Caudate nucleus (tissue), 63 donors: ENCODE measurements at places on chromosomes 1 and 21.

DNA sequence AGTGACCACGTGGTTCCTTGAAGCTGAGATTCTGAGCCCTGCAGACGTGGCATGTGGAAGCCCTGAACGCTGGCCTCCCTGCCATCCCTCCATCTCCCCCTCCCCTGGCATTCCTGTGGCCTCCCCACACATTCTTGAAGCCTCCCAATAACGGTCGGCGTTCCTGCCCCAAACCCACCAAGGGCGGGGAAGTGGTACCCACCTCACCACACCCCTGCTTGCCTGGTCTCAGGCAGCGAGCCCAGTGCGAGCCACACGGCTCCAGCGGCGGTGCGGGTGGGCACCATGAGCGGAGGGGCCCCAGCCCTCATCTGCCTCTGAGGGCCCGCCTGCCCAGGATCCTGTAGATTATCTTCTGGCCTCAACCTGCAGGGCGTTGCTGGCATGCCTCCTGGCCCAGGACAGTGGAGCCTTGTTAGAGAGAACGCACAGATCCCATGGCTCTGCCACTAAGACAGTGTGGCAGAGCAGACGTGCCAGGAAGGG is 20.6 kb upstream of the PRELP start:
- no peak for DNase-seq

DNA sequence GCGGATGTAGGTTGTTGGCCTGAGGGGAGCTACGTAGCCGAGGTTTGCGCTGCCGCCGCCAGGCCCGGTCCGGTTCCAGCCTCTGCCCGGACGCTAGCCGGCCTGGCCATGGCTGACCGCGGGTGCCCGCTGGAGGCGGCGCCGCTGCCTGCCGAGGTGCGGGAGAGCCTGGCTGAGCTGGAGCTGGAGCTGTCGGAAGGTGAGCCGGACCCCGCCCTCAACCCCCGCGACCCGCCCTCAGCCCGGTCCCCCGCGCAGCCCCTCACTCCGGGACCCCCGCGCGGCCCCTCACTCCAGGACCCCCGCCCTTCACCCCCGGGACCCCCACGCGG is 299 bp downstream of the DIP2A start:
- DNase-seq, result no peak

DNA sequence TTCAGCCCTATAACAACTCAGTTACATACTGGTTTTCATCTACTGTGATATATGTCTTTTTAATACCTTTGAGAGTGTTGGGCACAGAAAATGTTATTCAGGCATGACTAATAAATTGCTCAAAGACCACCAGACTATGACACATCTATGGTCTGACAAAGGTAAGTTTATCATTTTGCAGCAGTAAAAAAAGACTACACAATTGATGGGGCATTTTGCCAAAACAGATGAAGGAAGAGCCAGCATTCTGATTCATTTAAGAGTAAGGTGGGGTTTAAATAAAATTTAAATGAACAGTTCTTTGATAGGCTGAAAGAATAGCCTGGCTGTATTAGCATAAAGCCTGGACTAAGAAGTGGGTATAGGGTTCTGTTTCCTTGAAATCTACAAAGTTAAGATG is 8.8 kb upstream of the RNPC3 start:
- no peak for DNase-seq

DNA sequence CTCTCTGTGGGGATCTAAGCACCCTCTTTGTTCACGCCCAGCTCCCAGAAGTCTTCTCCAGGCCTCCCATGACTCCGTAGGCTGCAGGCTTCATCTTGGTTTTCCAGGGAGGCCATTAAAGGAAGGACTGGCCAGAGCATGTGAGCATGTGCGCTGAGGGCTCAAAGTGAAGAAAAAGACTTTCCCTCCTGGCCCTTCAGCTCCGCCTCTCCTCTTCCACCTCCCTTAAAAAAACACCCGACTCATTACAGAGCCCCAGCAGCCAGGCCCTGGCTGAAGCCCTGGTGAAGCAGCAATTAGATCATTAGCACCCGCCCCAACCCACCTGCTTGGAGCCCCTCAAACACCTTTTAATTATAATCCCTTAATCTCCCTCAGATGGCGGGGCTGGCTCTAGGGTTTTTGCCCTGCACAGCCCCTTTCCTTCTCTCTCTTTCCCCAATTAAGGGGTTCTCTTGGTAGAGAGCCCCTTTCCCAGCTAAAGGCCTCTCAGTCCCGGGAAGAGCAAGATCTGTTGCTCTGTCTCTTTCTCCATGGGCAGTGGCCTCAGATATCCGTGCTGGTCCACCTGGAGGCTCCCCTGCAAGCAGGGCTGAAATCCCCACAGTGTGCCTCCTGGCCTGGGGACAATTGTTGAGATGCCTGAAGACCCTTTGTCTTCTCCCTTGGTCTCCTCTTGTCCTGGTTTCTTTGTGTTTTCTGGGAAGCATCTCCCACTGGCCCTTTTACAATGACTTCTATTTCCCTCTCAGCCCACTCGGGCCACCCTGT is 30.5 kb downstream of the RHBG start:
- DNase-seq, result no peak

DNA sequence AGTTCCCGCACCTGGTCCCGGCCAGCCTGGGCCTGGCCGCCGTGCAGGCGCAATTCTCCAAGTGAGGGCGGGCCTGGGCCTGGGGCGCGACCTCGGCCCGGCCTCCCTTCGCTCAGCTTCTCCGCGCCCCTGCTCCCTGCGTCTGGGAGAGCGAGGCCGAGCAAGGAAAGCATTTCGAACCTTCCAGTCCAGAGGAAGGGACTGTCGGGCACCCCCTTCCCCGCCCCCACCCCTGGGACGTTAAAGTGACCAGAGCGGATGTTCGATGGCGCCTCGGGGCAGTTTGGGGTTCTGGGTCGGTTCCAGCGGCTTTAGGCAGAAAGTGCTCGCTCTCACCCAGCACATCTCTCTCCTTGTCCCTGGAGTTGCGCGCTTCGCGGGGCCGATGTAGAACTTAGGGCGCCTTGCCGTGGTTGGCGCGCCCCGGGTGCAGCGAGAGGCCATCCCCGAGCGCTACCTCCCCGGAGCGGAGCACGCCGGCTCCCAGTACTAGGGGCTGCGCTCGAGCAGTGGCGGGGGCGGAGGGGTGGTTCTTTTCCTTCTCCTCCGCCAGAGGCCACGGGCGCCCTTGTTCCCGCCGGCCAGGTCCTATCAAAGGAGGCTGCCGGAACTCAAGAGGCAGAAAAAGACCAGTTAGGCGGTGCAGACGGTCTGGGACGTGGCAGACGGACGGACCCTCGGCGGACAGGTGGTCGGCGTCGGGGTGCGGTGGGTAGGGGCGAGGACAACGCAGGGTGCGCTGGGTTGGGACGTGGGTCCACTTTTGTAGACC is 1.2 kb downstream of the OLIG1 start:
- no peak for DNase-seq

DNA sequence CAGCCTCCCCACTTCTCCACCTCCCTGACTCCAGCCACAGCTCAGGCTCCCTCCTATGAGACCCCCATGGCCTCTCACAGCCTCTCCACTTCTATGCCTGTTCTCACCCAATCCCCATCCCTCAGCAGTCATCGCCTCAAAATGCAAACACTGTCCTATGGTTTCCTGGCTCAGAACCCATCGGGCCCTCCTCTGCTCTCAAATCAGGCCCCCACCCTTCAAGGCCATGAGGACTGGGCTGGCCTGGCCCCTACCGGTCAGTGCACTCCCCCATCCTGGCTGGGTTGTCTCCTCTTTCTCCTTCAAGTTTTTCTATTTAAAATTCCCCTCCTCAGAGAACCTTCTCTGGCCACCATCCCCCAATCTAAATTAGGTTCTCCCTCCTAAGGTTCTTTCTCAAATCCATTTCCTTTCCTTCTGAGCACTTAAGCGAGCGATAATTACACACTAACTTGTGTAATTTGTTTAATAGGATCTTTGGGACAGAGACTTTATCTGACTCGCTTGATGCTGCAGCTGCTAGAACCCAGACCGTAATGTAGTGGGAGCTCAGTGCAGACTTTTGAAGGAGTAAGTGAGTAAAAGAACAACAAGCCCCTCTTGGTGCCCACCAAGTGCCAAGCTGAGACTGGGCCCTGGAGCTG is 347.2 kb downstream of the MATN1 start:
- DNase-seq, result no peak

DNA sequence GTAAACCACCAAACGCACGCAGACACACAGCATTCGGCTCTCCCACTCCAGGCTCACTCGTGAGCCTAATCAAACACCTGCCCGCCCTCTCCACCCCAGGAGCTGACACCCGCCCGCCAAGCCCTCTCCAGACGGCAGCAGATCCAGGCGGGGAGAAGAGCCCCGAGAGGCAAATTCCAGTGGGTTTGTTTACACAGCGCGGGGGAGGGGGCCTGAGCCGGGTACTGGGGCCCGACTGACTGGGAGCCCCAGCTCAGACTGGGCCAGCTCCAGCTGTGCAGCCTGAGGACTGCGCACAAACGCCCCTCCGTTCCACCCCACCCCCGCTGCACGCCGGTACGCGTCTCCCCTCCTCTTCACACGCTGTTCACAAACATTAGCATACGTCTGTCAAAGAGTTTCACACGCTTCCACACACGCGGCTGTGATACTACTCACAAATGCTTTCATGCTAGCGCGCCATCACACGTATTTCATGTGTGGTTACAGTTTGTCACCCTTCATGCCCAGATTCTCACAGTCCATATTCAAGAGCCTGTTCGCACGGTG is 1.0 kb upstream of the EFNA1 start:
- DNase-seq, result no peak
